ENCODE measurements at places on chromosomes 3 and 15.
A peak's percentile ranks its signal among the peaks of the same experiment; 100 is the strongest.

GRCh38 chr3:88408935-88409334 lies 259.2 kb downstream of the C3orf38 start:
- DNase-seq: no peak

GRCh38 chr15:59313641-59314332 lies 58.9 kb downstream of the MYO1E start:
- no peak for DNase-seq

- DNase-seq: no peak
These were observed 273.7 kb downstream of the RBMS3 start for GRCh38 chr3:29554566-29554965.

- DNase-seq: no peak
These were observed 26.7 kb downstream of the SNTN start for GRCh38 chr3:63679186-63679585.

DNA sequence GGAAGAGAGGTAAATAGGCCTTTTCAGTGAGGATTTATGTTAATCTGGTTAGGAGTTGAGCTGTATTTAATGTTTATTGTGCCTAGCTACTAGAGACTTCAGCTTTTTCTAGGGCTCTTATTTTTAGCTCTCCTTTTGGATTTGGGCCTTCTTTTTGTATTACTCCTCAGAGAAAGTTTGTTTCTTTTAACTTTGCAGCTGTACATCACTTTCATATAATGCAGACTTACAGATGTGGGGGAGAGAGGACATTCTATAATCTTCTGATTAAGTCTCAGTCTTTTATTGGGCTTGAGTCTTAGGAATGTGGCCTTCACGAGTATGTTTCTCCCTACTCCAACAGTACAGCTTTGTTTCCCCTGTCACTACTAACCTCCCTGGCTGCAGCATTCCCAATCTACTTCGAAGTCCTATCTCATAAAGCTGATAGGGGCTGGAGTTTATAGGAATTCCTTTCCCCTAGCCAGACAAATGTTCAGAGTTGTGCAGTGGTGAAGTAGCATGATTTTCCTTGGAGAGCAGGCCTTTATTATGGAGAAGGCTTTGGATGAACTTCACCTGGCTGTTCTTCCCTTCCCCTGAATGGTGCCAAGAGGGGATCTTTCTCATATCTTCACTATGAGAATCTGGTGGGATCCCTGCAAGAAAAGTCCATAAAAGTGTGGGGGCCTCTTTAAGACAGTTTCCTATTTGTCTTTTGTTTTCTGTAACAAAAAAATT lies 82.2 kb upstream of the CBLB start:
- DNase-seq: no peak

DNA sequence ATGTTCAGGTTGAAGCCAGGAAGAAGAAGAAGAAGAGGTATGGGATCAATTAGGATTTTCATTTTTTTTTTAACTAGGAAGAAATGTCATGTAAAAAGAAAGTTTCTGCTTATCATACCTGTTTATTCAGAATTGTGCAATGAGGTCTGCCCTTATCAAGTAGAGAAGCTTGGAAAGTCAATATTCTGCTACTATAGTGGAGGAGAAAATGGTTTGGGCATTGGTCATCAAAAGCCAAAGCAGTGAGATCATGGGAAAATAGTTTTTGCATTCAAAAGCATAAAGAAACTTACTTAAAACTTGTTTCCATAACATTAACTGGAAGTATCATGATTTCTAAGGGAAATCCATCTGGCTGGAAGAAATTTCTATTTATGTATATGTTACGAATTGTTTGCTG lies 1239.2 kb downstream of the NSUN3 start:
- DNase-seq: peak; percentile 11

GRCh38 chr3:112047264-112047663 lies 12.7 kb downstream of the TMPRSS7 start:
- DNase-seq: no peak

DNA sequence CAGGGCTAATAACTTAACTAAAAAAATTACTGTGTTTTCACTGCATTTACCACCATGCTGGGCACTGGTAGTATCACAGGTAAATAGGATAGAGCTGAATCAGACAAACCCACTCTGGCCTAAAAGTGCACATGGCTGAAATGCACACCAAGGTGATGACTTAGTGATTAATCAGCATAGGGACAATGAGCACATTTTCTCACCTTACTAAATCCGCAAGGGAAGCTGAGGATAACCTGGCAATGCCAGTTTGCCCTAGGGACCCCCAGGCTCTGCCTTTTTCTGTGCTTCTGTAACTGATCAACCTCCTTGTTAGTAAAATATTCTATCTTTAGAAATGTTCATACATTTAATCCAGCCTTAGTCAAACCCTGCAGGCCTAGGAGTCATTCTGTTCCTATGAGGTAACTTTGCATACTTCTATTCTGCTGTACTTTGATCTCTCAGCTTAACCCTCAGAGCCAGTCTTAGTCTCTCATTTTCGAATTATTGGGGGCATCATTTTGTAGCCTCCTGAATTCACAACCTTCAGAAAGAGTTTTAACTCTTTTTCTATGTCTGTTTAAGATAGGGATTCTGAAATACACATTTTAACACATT lies 562.9 kb upstream of the KCNMB2 start:
- no peak for DNase-seq

DNA sequence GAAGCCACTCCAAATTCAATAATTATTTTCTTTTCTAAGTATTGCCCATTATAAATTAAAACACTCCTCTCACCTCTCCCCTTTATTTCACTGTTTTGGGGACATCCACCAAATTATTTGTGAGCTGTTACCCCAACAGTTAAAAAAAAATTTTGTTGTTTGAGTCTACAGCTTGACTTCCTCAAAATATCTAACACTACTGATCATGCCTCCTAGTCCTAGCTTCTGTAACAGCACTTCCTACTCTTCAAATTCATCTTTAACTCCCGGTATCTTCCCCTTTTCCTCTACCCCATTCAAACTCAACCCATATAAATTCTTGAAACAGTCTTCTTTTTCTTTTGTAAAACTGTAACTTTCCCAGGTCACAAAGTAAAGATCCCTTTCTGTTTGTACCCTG lies 15.9 kb downstream of the PARL start:
- no peak for DNase-seq

DNA sequence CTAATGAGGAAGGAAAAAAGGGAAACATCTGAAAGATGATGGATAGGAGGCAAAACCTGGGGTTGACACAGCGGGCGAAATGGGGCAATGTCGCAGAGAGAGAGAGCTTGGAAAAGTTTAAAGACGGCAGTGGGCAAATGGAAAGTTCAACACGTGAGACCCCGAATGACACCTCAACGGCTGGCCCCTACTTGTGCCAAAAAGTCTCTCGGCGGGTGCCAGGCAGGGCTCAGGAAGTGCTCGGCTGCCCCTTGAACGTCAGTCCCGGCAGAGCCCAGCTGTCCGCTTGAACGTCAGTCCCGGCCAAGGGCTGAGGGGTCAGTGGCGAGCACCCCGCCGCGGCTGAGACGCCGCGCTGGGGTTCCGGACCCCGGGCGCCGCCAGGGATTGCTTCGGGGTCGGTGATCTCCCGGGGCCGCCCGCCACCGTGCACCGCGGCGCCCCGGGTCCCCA lies 658 bp downstream of the EOGT start:
- DNase-seq: no peak

- DNase-seq: peak; percentile 80
These were observed 7.3 kb upstream of the ZBTB38 start for GRCh38 chr3:141360888-141361598.

- no peak for DNase-seq
These were observed 11.2 kb downstream of the EBLN2 start for GRCh38 chr3:73072634-73073033.

GRCh38 chr3:28859897-28860296 lies 421.0 kb upstream of the RBMS3 start:
- no peak for DNase-seq

DNA sequence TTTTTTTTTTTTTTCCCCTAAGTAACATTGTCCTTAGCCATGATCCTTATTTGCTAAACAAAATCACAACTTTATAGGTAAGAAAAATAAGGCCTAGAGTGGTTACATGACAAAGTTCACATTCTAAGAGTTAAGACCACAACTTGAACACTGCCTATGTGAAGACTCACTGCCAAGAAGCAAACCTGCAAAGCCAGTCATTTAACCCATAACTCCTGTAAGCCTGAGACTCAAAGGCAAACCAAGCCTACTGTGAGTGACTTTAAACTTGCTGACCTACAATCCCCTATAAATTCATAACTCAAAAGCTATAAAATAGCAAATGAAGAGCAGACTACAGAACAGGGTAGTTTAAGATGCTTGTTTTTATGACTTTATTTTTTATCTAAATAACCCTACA lies 12.9 kb upstream of the ANKRD28 start:
- no peak for DNase-seq

GRCh38 chr3:167749209-167749608 lies 13.7 kb downstream of the SERPINI1 start:
- DNase-seq: no peak

- DNase-seq: no peak
These were observed 399.4 kb downstream of the ROBO1 start for GRCh38 chr3:79368403-79368802.

GRCh38 chr3:280681-281080 lies 84.1 kb downstream of the CHL1 start:
- DNase-seq: no peak

- no peak for DNase-seq
These were observed 5.2 kb downstream of the ESYT3 start for GRCh38 chr3:138439646-138440045.

- no peak for DNase-seq
These were observed 51.1 kb downstream of the ANXA2 start for GRCh38 chr15:60346653-60347052.

DNA sequence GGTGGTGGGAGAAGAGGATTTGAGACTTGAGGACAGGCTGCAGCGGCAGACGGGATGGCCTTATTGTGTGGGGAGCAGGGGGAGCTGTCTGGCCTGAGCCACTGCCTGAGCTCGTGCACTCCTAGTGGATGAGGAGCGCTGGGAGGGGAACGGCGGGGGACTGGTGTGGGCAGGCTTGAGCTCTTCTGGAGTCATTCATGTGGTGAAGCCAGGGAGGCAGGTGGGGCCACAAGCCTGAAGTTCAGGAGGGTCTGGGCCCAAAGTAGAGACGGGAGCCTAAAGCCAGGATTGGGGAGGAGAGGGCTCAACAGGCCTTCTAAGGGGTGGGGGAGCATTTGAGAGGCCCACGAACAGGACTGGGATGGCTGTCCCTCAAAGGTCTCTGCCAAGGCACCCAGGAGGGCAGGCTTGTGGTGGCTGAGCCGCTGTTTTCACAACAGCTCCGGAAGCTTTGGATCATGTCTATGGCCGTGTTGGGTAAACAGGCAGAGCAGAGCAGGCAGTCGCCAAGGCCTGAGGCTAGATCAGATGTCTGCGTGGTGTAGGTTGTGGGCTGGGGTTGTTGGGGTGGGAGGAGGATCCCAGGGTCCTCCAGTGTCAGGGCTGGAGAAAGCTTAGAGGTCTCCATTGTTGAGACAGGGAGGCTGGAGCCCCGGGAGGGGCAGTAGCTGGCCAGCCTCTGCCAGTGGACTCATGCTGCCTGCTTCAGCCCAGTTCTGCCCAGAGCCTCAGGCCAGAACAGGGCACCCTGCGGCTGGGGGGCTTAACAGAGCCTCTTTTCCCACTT lies 8.2 kb downstream of the PRKCD start:
- no peak for DNase-seq

GRCh38 chr3:170734043-170734734 lies 135.8 kb downstream of the RPL22L1 start:
- no peak for DNase-seq

DNA sequence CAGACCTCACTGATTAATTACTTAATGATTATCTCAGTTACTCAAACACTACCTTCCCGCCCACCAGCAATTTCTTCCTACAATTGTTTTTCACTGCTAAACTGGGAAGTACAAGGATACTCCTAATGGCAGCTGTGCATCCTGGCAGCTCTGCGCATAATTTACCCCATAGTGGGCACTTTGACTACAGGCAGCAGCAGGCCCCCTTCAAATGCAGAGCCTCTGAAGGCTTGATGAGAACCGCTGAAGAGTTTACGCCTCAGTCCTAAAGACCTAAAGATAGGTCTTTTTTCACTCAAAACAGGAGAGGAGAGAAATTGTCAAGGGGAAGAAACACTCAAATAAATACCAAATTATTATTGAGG lies 10.7 kb downstream of the CCDC32 start:
- DNase-seq: no peak

DNA sequence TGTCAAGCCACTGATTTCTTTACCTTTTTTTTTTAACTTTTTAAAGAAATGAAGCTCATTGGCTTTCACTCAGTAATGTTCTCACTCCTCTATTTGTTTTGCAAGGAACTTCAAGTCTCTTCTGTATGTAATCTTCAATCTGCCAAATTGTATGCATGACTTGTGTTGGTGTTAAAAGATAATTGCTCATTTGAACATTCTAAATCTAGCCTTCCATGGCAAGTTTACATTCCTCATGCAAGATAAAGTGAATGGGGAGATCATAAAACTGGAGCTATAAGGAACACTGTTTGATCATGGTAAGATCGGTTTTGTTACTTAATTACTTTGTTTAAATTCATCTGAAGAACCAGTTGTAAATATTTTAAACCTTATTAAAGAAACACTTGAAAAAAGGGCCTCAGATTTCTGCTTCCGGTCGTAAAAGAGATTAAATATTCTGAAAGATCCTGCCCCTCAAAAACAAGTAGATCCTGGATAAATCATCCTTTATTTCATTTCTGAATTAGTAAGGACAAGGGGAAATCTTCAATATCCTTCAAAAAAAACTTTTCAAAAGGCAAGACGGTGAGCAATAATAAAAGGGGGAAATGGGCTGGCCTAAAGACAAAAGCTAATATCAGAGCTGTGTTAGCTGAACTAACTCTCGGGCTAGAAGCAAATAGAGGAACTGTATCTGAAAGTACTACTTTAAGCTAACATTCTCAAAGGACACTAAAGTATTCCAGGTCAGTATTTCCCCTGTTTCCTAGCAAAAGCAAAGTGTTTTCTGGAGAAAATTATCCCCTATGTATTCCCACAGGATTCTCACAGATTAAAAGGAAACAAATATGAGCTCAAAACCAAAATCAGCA lies 107.0 kb upstream of the ATP11B start:
- no peak for DNase-seq

GRCh38 chr3:42651248-42652091 lies 2.0 kb upstream of the ZBTB47 start:
- DNase-seq: no peak

DNA sequence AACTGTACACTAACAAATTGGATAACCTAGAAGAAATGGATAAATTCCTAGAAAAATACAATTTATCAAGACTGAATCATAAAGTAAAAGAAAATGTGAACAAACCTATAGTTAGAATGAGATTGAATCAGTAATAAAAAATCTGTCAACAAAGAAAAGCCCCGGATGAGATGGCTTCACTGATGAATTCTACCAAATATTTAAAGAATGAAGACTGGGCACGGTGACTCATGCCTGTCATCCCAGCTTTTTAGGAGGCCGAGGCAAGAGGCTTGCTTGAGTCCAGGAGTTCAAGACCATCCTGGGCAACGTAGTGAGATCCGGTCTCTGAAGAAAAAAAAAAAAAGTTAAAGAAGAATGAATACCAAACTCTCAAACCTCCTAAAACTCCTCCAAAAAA lies 17.7 kb upstream of the AP4E1 start:
- DNase-seq: no peak

- no peak for DNase-seq
These were observed 137.6 kb downstream of the GOLIM4 start for GRCh38 chr3:167958141-167958540.
